ENCODE measurements at places on chromosomes 3 and 15.

DNA sequence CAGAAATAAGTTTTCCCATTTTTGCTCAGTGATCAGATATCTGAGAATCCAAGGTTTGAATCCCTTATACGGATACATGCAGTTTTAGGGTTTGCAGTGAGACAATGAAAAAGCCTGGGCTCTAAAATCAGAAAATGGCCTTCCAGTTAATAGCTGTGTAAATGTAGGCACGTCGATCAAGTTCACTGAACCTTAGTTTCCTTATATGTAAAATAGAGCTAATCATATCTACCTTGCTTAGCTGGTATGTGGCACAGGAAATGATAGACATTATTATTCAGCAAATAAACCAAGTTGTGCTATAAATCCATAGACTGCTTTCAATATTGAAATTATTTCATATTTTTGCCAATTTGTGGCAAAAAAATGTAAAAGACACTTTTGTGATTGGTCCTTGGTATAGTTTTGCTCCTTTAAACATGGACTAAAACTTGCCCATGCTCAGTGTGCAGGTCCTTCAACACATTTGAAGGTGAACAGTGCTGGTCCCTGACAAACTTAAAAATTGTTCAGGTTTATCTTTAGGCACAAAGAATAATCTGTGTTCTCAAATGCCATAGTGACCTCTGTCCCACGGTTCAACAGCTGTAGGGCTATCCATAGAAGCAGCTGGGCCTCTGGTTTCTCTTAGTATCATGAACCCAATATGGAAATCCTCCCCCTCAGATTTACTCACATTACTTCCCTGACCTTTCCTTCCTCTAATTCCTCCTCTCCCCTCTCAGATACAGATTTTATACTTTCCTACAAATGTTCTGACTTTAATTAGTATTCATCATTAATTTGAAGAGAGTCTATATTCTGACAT is 51.0 kb downstream of the CCDC54 start:
- DNase-seq: no peak

GRCh38 chr3:53773611-53774368 is 72.4 kb downstream of the CHDH start:
- DNase-seq: no peak

- peak; percentile 39 for DNase-seq
Measured at GRCh38 chr3:59237121-59237520, 187.3 kb upstream of the CFAP20DC start.

GRCh38 chr3:1456781-1457311 is 364.0 kb downstream of the CNTN6 start:
- DNase-seq: peak; percentile 5

DNA sequence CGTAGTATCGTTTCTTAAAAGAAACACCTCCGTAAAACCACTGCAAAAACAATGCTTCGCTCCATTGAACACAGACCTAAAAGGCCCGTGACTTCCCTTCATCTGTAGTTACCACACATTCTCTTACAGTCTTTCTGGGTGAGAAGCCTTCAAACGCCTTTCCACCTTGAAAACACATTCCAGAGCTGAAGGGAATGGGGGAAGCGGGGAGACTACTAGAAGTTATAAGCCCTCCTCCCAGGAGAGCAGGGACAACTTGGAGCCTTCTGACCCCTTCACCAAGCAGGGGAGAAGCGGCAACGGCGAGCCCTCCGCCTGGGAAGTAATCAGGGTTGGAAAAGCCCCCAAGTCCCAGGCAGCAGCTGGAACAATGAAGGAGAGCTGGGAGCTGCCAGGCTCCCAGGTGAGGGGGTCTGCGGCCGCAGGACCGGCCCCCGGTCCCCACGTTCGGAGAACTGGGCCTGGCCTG is 461 bp downstream of the SECISBP2L start:
- DNase-seq: peak; percentile 70

DNA sequence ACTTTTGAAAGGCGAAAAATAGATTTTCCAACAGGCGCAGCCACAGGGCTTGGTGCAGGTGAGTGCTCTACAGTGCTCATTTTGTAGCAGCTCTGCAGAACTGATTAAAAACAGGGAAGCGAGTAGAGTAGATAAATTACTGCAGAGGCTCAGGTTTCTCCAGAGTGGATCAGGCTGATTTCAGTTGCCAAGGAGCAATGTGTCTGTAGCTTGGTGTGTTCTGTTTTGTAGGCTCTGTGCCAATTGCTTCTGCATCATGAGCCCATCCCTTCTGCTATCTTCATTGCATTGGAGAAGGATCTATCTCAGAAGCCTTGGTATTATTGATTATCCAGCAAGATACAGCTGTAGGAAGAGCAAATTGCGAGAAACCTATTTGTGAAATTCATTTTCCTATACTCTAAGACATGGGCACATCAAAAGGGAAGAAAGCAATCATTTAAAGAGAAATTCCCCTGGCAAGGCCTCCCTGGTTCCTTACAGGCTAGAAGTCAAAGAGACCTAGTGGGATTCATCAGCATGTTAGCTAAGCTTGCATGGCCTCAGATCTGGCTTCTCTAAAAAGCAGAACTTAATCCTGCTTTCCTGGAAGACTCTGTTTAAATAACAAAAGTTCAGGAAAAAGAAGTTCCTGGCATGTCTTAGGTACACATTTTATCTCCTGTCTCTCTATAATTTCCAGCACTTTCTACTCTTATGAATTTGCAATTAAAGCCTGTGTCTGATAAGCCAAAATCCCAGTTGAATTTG is 432.4 kb upstream of the ATP10A start:
- no peak for DNase-seq

DNA sequence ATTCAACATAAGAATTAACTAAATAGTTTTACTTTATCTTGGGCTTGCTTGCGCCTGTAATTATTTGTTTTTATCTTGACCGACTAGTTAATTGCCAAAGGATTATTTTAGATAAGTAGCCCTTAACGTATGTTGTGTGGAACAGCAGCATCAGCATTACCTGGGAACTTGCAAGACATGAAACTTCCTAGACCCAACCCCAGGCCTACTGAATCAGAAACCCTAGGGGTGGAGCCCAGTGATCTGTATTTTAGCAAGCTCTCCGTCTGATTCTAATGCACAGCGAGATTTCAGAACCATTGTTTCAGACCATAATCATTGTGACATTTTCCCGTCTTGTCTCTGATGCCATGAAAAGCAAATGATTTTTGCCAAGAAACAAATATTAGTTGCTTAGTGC is 31.1 kb downstream of the FILIP1L start:
- DNase-seq: no peak

GRCh38 chr3:49518016-49518415 is 36.3 kb upstream of the BSN start:
- DNase-seq: no peak

DNA sequence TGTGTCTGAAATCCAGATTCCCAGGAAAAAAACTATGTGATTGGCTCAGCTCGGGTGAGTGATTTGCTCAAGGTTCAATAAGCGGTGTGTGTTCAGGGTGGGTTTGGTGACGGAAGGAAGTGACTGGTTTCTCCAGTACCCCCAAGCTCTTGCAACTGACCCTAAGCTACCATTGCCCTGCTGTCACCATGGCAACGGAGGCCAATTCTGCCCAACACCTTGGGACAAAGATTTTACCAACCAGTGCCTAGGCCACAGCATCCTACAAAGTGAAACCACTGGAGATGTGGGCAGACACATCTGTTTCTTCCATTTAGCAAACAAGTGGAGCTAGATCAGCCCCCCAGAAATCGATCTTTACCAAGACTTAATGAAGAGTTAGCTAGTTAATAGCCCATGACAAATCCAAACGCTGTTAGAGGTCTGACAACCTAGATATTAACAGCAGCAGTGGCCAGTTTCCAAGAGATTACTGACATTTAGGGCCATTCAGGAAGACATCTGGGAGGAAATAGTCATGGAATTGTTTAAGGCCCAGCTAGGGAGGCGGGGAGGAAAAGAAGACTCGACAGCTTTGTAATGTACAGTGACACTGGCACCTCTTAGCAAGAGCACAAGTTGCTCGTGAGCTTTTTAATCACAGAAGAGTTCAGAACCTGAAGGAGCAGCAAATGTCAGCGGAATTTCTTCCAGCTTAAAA is 195.9 kb downstream of the SLCO3A1 start:
- DNase-seq: no peak

GRCh38 chr3:140085001-140085400 is 150.0 kb downstream of the CLSTN2 start:
- DNase-seq: no peak

DNA sequence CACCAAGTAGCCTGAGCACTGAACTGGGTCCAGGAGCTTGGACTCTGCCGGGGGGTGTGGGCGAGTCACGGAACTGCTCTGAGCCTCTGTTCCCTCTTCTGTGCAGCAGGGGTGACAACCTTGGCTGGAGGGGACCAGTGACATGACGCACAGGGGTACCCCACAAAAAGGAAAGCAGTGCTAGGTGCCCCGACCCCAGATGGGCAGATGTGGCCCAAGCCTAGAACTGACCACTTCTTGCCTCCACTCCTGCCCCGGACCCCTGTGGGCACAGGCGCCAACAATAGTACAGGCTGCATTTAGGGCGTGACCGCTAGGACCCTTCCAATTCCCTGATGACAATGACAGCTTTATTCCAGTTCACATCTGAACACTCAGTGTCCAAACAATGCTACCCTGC is 255.9 kb upstream of the LYSMD4 start:
- no peak for DNase-seq

GRCh38 chr3:177561365-177561764 is 364.1 kb upstream of the TBL1XR1 start:
- DNase-seq: no peak

GRCh38 chr3:183591881-183592521 is 36.5 kb upstream of the KLHL6 start:
- no peak for DNase-seq

- peak; percentile 4 for DNase-seq
Measured at GRCh38 chr15:59885832-59886231, 118.3 kb upstream of the FOXB1 start.

- DNase-seq: no peak
Measured at GRCh38 chr3:30602946-30603345, 3.5 kb upstream of the TGFBR2 start.

- no peak for DNase-seq
Measured at GRCh38 chr3:4060603-4061002, 242.6 kb upstream of the SETMAR start.

- no peak for DNase-seq
Measured at GRCh38 chr3:157102098-157102497, 57.8 kb downstream of the CCNL1 start.

DNA sequence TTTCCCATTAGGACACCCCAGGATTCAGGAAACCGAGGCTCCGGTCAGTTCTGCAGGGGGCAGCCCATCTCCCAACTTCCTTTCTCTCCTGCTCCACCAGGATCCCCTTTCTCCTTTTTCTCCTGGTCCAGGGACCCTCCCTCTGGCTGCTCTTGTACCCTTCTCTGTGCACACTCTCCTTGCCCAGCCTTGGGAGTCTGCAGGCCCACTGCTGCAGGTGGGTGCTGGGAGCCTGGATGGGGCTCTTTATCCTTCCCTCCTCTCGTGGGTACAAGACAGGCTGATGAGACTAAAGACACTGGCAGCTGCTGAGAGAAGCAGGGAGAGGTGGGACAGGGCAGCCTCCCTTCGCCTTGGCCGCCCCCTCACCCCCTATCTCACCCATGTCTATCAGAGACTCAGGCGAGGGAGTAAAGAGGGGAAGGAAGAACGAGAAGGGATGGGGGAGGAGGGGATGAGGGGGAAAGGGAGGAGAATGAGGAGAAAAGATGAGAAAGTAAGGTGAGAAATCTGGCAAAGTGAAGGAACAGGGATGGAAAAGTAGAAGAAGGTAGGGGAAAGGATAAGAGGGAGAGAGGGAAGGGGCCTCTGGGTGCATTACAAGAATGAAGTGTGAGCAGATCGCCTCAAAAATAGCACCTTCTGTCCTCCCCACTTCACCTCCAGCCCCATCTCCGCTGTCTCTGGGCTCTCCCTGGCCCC is 45.2 kb downstream of the ITGA11 start:
- no peak for DNase-seq

DNA sequence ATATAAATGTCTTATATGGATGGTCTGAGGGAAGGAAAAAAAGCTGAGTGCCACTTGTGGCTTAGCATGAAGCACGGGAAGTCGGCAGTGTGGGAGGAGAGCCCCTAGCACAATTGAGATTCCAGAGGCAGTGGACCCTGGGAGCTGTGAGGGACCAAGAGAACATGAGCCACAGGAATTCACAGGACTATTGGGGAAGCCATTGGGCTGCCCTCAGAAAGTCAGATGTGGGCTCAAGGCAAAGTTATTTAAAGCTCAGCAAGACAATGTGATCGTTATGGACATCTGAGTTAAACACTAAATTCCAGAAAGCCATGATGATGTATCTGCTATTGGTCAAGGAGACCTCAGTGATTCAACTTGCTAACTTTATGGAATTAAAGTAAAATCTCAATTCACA is 380.8 kb upstream of the IL12A start:
- DNase-seq: no peak

- DNase-seq: peak; percentile 53
Measured at GRCh38 chr15:80242132-80242769, 9.8 kb downstream of the CTXND1 start.

DNA sequence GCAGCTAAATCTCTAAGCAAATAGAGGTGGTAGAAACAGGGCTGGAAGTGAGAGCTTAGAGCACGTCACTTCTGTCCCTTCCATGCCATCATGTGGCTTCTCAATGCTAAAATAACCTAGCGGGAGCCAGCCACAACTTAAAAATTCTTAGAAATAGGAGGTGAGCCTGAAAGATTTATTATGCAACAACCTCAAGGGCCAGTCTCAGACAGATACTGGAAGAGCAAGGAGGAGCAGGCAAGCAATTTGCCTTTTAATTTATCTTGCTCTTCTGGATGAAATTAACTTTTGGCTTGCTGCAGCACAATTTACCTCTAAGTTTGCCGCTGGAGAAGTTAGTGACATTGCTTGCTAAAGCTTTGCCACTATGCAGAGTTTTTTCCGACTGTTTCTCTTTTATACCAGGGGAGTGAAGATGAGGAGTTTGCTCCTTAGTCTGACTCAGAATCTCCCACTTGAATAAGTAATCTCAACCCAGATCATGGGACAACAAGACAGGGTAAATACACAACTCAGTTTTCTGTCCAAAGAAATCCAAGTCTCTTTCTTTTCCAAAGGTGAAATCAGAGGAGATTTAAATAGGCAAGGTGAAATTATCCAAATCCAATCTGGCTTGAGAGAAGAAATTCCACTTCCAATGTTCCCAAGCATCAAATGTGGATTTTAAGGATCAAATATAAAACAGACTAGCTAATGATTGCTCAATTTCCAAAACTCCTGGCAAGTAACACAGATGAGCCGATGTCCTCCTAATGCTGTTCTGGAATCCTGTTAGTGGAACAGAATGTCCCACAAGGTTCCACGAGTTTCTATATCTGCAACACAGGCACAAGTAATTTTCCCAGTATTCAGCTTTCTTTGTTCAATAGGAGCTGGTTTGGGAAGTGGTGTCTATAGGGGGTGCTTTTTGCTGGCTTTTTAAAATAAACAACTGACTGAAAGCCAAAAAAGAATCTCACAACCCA is 329.4 kb upstream of the RORA start:
- no peak for DNase-seq

GRCh38 chr15:63329567-63330350 is 51.9 kb downstream of the CA12 start:
- DNase-seq: no peak

DNA sequence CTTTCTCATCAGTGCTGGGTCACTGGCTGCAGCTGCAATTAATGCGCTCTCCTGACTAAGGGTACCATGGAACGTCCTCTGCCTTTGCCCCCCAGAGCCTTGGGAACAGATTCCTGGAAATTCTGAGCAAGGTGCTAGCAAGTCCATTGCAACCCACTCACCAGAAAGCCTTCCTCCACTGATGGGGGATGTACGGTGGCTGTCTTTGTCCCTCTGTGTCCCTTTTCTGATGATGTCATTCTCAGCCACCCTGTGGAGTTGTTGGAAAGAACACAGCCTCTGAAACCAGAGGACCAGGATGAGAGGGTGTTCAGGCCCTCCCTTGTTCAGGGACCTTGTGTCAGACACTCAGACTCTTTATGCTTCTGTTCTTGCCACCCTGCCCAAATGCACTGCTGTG is 38.1 kb upstream of the ZBTB38 start:
- no peak for DNase-seq

- DNase-seq: no peak
Measured at GRCh38 chr3:159416856-159417255, 571.8 kb upstream of the IL12A start.

Measured in kidney tubule cell (primary cell).